Fibroblast of lung (primary cell): ENCODE measurements at places on chromosomes 7 and 10. TPM values are rescaled to one million over a fixed set of nuclear protein-coding genes. Genes with fewer than 3 reads are reported as not detected.

The MMRN2 gene
- total RNA-seq, result 0.77 and 2.1 TPM in 2 replicates

The SORCS1 gene
- total RNA-seq, result under 0.01 TPM in 1 of 2 replicates, not detected in the other

GRCh38 chr7:130912862-130913638 lies 179.0 kb upstream of the KLF14 start:
- H3K4me3 ChIP-seq, result peak overlapping the region; percentile 91
- peaks cover 9% of the 10 kb centered on the region for H3K36me3 ChIP-seq
- H3K27ac ChIP-seq, result peak overlapping the region; percentile 89
- H3K27me3 ChIP-seq, result no peaks in the 10 kb centered on the region
- peak; percentile 99 for DNase-seq

GRCh38 chr7:40099837-40100236 lies 34.6 kb downstream of the MPLKIP start:
- H3K4me1 ChIP-seq, result no peaks in the 10 kb centered on the region
- no peaks in the 10 kb centered on the region for H3K36me3 ChIP-seq
- no peak overlapping the region for H3K27ac ChIP-seq
- DNase-seq, result no peak

The DDC gene
- not detected in 2 replicates for total RNA-seq

GRCh38 chr10:6177880-6178281 lies 24.9 kb upstream of the PFKFB3 start:
- no peaks in the 10 kb centered on the region for H3K27me3 ChIP-seq
- H3K27ac ChIP-seq, result no peak overlapping the region
- H3K36me3 ChIP-seq, result peaks cover 5% of the 10 kb centered on the region
- no peak overlapping the region for H3K4me3 ChIP-seq
- DNase-seq, result no peak

DNA sequence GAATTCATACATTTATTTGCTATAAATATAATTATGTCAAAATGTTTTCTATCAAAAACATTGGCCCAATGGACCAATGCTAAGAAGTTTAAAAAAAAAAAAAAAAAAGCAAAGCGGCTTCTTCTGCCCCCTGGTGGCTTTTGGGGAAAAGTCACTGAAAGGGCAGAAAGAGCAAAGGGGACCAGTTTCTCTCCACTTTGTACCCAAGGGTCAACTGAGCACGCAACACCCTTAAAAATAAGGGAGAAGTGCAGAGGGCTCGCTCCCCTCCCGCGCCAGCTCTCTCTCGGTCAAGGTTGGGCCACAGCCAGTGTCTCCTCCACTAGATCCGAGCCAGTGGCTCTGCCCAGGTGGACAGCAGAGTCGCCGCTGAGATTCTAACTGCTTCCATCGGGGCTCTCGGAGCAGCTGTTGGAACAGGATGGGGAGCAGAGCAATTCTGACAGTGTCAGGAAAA lies 136.4 kb upstream of the FGFR2 start:
- DNase-seq, result no peak
- H3K4me1 ChIP-seq, result no peaks in the 10 kb centered on the region
- no peaks in the 10 kb centered on the region for H3K27me3 ChIP-seq
- H3K27ac ChIP-seq, result no peak overlapping the region
- no peaks in the 10 kb centered on the region for H3K36me3 ChIP-seq

The IQUB gene
- total RNA-seq, result 0.77 and 0.83 TPM in 2 replicates

DNA sequence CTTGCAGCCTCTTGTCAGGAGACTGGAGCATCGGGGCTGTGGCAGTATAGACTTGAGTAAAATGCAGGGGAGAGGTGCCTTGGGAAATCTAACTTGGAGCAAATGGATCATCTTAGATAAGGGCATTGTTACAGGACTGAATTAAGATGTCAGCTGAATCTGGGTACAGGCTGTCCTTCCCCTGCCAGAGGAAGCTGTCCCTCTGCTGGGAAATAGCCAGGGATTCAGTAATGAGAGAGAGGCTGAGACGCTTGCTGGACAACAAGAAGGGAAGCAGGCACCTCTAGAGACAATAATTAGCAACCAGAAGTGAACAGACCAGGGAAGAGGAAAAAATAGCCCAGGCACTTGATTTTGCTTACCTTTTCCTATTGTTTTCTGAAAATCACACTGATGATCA lies 20.7 kb upstream of the RAPGEF5 start:
- no peaks in the 10 kb centered on the region for H3K27me3 ChIP-seq
- H3K4me1 ChIP-seq, result no peaks in the 10 kb centered on the region
- no peak overlapping the region for H3K4me3 ChIP-seq

DNA sequence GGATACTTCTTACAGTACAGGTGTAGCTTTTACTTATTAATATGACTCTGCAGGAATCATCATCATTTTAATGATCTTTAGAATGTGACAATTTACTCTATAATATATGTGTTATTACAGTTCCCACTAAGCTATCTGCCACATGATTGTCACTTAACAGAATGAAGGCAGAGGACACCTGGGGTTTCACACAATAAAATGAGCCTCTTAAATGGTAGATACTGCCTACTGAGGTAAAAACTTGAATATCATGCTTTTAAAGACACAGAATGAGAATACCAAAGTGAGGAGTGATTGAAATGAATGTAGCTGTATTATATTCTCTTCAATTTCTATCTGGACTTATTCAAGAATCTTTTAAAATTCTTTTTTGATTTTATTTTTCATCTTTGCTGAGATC lies 1255.3 kb upstream of the LRRN3 start:
- H3K27me3 ChIP-seq, result no peaks in the 10 kb centered on the region
- H3K36me3 ChIP-seq, result no peaks in the 10 kb centered on the region
- DNase-seq, result no peak

DNA sequence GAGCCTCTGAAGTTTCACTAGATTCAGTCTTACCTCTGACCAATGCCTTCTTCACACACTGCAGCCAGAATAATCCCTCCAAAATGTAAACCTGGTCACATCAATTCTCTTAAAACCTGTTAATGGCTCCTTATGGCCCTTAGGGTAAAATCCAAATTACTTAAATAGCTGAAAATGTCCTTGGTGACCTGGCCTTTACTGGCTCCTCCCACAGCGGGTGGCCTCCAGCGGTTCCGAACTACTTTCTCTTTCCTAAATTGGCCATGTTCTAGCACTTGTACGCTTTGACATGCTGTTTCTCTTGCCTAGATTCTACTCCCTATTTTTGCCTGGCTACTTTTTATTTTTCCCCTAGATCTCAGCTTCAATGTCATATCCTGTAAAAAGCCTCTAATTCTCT lies 36.1 kb downstream of the AGK start:
- no peak overlapping the region for H3K4me3 ChIP-seq
- H3K27ac ChIP-seq, result no peak overlapping the region
- peaks cover 4% of the 10 kb centered on the region for H3K4me1 ChIP-seq

- no peak overlapping the region for H3K27ac ChIP-seq
- H3K4me1 ChIP-seq, result no peaks in the 10 kb centered on the region
- no peaks in the 10 kb centered on the region for H3K27me3 ChIP-seq
- H3K4me3 ChIP-seq, result no peak overlapping the region
- DNase-seq, result no peak
- no peaks in the 10 kb centered on the region for H3K36me3 ChIP-seq
Measured at GRCh38 chr7:150994141-150994837, 3.5 kb downstream of the NOS3 start.

- peaks cover 3% of the 10 kb centered on the region for H3K36me3 ChIP-seq
- no peak for DNase-seq
- H3K4me1 ChIP-seq, result peaks cover 4% of the 10 kb centered on the region
- H3K27me3 ChIP-seq, result no peaks in the 10 kb centered on the region
Measured at GRCh38 chr10:24723386-24723787, 300 bp downstream of the ARHGAP21 start.

GRCh38 chr10:94036766-94037033 lies 43.0 kb downstream of the PLCE1 start:
- peaks cover 2% of the 10 kb centered on the region for H3K4me1 ChIP-seq
- H3K27ac ChIP-seq, result no peak overlapping the region
- DNase-seq, result peak; percentile 41
- H3K4me3 ChIP-seq, result no peak overlapping the region
- no peaks in the 10 kb centered on the region for H3K27me3 ChIP-seq

DNA sequence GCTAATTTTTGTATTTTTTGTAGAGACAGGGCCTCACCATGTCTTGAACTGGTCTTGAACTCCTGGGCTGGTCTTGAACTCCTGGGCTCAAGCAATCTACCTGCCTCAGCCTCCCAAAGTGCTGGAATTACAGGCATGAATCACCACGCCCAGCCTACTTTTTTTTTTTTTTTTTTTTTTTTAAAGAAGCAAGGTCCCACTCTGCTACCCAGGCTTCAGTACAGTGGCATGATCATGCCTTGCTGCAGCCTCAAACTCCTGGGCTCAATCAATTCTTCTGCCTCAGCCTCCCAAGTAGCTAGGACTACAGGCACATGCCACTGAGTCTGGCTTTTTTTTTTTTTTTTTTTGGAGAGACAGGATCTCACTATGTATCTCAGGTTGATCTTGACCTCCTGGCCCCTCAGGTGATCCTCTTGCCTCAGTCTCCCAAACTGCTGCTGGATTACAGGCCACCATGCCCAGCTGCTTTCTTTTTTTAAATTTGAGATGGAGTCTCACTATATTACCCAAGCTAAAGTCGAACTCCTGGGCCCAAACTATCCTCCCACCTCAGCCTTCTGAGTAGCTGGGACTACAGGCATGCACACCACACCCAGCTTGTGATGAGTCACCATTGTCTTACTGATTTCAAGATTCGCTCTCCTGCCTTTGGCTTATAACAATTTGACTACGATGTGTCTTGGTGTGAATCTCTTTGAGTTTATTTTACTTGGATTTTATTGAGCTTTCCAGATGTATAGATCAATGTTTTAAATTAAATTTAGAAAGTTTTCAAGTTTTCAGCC lies 9.0 kb downstream of the RPEL1 start:
- H3K27me3 ChIP-seq, result no peaks in the 10 kb centered on the region
- H3K36me3 ChIP-seq, result no peaks in the 10 kb centered on the region
- no peaks in the 10 kb centered on the region for H3K4me1 ChIP-seq
- H3K4me3 ChIP-seq, result no peak overlapping the region
- H3K27ac ChIP-seq, result no peak overlapping the region

GRCh38 chr10:101723176-101723575 lies 28.2 kb upstream of the FBXW4 start:
- no peaks in the 10 kb centered on the region for H3K4me1 ChIP-seq
- H3K4me3 ChIP-seq, result no peak overlapping the region
- peaks cover 21% of the 10 kb centered on the region for H3K27me3 ChIP-seq
- no peak for DNase-seq
- no peak overlapping the region for H3K27ac ChIP-seq
